ENCODE measurements at places on chromosomes 7 and 10.

DNA sequence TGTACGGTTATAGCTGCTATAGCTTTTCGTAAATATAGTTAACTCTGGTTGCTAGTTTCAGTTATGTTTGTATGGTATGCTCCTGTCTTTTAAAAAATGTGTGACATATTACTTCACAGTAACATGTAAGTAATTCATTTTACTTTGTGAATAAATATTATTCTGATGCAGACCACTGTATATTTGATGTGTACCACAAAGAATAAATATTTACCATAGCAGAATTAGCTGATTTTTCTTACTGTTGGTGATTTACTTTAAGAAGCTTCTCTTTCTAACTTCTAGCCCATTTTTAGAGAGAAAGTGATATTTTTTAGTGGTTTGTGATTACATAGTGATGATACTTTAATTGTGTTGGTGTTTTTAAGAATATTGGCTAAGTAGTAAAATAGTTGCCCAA lies 292.8 kb downstream of the BBS9 start:
- DNase-seq, result no peak

GRCh38 chr7:41116817-41117216 lies 586.1 kb downstream of the INHBA start:
- DNase-seq, result no peak

DNA sequence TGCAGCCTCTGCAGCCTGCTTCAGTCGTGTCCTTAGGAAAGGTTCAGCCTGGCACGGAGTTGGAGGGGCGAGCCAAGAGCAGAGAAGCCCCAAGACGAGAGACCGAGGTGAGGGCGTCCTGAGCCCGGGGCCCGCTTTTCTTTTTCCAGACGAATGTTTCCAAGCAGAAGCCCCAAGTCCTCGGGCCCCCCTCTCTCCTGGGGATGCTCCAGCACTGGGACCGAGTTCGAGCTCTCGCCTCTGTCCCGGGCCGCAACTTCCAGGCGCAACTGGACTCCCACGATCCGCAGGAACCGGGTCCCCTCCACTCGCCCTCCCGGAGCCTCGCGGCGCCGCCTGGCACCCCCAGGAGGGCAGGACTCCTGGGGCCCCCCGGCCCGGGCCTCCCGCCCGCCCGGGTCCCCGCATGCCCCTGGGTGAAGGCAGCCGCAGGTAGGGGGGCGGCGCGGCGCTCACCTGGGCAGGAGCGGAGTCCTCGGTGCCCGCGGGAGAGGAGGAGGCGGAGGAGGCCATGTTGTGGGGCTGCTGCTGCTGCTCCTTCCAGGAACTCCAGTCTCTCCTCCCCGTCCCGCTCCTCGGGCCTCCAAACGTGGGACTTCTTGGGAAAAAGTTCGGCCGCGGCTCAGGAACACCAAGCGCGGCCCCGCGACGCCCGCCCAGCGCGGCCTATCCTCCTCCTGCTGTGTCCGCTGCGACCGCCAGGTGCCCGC lies 45.3 kb upstream of the CDK1 start:
- DNase-seq, result peak; percentile 14

DNA sequence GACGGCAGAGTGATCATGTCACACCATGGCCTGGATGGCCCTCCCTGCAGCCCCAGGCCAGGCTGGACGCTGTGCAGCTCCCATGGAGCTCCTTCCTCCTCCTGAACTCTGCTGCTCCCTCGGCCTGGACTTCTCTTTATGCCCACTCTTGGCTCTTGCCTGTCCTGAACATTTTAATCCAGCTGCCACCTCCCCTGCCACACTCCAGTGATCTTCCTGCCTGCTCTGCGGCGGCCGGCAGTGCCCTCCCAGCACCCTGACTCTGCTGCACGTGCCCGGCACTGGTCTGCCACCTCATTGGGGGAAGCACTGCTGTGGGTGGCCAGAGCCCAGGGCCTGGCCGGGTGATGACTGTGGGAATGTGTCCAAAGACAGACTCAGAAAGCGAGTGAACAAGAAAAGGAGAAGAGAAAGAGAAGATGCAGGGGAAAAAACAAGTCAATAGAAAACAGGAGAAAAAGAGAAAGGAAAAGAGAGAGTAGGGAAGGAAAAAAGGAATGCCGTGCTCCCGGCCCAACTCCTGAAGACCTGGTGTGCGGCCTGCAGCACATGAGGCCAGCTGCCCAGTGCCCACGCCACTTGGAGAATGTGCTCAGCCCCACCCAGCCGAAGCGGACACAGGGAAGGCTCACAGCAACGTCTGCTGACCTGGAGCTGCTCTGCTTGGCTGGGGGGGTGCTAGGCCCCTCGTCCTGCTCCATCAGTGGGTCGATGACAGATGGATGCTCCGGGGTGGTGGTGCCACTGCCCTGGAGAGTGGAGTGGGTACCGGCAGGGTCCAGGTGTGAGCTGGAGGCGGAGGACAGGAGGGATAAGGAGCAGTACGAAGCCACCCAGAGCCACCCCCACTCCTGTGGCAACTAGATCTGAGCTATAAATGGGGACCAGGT lies 115.9 kb downstream of the DLG5 start:
- DNase-seq, result no peak

DNA sequence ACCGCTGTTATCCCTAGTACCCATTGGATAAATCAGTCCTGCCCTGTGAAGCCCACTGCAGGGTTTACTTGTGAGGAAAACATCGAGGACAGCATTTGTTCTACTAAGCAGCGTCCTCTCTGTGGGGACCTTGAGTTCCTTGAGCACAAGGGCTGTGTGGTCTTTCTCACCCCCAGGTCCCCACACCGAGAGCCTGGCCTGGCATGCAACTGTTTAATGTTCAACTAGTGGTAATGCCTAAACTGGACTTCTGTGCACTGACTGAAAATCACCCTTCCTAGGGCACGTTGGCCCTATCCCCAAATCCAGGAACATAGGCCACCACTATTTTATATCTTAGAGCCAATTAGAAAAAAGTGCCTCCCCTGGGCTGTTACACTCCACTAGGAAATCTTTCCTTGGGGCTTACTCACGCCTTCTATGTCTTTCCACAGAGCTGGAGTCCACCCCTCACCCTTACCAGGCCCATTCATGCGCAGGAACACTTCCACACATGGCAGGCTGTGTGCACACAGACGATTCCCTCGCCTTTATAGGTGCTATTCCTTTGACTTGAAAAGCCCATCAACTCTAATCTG lies 1.7 kb upstream of the TMEM213 start:
- no peak for DNase-seq

- DNase-seq, result no peak
Measured at GRCh38 chr10:1257274-1257673, 201.1 kb downstream of the WDR37 start.

GRCh38 chr7:100221231-100221718 lies 1.5 kb downstream of the PVRIG start:
- peak; percentile 78 for DNase-seq

GRCh38 chr10:29392376-29393021 lies 103.6 kb downstream of the LYZL1 start:
- DNase-seq, result no peak

DNA sequence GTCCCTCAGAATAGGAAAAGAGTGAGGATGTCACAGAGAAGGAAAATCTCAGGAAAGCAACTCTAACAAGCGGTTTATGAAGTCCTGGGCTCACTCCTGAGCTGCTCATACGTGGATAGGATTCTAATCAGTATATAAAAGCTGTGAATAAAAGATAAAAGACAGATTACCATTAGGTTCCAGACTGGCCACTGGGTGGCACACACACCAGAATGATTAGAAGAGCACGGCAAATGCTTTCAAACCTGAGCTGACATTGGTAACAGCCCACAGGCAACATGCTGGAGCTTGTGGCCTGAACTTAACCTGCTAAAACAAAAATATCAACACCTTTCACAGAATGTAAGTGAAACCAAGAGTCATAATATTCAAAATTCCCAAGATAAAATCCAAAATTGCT lies 370.8 kb downstream of the GRID1 start:
- DNase-seq, result no peak

- no peak for DNase-seq
Measured at GRCh38 chr10:49333192-49333591, 34.2 kb downstream of the C10orf71 start.

DNA sequence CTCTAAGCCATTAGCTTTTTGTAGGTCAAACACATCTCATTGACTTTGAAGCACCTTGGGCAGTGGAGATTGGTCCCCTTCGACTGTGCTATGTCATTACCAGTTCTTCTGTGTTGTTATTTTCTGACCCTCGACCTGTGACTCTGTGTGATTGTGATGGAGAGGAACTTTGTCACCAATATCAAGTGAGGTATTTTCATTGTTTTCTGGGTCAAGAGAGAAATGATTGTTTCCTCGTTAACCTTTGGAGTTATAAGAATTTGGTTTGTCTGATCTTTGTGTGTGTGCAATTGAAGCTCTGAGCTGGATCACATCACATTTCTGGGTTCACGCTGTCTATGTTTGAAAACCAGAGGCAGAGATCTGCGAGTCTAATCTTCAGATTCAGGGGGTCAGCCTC lies 432.2 kb upstream of the KLF6 start:
- no peak for DNase-seq

DNA sequence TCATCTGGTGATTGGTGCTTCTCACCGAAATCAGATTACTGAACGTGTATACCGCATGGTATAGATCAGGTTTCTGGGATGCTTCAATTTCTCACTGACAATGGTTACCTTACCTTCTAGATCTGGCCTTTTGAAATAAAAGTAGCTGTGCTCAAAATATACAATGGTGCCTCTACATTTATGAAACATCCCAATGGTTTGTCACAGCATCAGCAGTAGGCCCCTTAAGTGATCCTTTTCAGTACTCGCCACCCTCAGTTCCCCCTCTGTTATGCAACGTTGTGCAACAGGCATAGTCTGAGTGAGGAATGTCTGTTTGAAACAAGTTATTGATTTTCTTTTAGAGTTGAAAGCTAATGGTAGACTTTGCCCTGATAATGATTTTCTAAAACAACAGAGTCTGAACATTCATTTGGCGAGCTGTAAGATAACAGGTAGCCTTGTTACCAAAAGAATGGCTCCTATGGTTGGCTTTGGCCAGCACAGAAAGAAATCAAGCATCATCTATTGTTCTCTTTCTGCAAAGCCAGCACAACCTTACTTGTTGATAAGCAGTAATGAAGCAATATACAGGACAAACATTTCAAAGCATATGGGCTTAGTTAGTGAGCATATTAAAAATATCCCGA lies 693.9 kb downstream of the PARD3 start:
- DNase-seq, result no peak

DNA sequence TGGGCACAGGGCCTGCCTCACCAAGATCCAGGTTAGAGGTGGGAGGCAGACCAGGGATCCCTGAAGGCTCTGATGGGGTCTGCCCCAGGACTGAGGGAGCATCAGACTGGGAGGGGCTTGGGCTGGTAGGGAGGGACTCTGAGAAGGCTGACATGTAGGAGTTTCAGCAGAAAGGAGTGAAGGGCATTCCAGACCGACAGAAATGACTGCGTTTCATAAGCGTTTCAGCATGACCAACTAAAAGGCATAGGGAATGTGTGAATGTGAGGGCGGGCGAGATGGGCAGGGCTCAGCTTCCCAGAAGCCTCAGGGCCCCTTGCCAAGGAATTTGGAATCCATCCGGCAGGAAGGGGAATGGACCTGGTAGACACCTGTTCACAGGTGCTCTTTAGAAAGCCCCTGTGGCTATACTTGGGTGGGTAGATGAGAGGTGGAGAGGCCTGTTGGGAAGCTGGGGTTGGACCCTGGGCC lies 24.9 kb upstream of the SLC29A3 start:
- DNase-seq, result no peak

DNA sequence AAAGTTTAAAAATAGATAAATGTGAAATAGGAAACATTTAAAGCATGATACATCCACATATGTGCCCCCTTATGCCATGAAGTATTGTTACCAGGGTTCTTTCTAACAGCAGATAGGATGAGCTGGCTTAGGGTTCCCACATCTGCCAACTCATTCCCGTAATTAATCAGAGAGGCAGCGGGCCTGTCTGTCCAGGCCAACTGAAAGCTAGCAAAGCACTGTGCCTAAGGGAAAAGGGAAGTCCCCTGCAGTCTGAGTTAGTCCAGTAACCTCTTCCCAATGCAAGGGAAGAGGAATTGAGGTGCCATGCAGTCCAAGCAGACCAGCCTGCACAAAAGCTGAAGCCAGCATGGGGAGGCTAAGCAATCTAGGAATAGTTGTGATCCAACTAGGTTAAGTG lies 18.3 kb upstream of the ZC3HAV1L start:
- no peak for DNase-seq

DNA sequence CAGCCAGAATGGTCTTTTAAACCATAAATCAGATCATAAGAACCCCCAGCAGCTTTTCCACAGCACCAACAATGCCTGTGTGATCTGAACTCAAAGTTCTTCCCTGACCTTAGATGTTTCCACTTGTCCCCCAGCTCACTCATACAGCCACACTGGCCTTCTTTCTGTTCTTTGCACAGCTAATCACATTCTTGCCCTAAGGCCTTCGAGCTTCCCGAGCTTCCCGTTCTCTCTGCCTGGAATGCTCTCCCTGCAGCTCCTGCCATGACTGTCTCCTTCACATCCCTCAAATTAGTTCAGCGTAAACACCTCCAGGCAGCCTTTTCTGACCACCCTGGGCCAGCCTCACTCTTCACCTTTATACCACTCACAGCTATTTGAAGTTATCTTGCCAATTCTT lies 166.8 kb upstream of the NFE2L3 start:
- no peak for DNase-seq

GRCh38 chr10:63713191-63714144 lies 192.3 kb downstream of the REEP3 start:
- DNase-seq, result no peak

DNA sequence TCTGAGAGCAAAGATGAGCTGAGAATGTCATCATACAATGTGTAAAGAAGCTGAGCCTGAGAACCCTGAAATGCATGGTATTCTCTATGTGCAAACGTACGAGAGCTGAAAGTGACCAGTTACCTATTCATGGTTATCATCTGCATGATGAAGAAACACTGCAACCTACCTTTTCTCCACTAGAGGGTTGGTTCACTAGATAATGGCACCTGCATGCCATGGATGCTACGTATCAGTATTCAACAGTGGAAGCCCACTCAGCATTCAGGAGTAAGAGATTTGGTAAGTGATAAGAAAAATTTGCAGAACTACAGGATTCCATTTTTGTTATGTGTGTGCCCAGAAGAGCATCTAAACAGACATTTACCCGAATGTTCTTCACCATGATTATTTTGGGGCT lies 145.4 kb downstream of the PTPRN2 start:
- no peak for DNase-seq

GRCh38 chr10:130424418-130424817 lies 288.2 kb downstream of the GLRX3 start:
- no peak for DNase-seq

DNA sequence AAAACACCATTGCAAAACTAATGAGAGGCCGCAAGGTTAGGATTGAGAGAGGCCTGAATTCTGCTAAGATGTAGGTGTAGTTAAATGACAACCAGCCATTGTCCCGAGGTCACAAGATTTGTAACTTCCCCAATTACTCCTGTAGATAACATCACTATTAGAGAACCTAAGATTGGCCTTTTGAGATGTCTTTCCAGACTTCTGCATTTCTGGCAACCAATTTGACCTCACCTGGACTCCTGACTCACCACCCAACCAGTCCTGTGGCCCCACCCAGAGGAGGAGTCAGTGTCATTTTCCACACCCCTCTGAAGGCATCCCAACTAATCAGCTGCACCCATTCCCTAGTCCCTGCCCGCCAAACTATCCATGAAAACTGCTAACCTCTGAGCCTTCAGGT lies 115.7 kb downstream of the PRKAG2 start:
- no peak for DNase-seq

All from activated CD4-positive, alpha-beta T cell treated with anti-CD3 and anti-CD28 coated beads, Interleukin-2, amount 50 U/mL, for 24 hours (primary cell).